Esophagus squamous epithelium (tissue), 5 donors: ENCODE measurements at places on chromosomes 1 and 21.

DNA sequence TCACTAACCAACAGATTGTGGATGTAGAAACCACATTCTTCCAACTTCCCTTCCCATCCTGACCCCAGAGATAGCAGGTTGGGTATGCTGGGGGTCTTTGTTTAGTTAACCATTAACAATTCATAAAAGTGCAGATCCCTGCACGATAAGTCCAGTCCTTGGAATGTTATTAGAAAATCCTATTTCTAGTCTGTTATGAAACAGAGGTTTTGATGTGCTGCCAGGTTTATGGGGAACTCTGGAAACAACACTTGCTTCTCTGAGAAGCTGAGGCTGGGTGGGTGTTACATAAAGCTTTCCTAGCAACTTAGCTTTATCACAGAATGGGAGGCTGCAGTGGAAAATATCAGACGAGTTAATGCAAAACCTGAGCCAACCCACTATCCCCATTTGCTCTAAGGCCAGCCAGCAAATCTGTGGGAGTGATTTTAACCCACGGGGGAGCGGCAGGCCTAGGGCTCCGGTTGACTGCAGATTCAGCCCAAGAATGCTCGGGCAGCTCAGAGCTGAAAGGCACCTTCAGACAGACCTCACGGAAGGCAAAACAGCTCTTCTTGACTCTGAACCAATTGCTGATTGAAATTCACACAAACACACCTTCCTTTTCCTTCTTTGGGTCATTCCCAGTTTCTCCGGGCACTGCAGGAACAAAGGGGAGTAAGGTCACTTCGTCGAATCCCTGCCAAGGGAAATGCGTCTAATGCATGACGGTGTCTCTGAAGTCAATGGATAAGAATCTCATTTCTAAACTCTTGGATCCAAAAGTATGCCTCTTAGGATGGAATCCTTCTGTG, 111.7 kb upstream of the IRF2BP2 start:
- DNase-seq, result no peak

GRCh38 chr1:180571060-180571831, 12.5 kb downstream of the OVAAL start:
- no peak for DNase-seq

GRCh38 chr1:94055459-94056122, 65.4 kb downstream of the ABCA4 start:
- no peak for DNase-seq

DNA sequence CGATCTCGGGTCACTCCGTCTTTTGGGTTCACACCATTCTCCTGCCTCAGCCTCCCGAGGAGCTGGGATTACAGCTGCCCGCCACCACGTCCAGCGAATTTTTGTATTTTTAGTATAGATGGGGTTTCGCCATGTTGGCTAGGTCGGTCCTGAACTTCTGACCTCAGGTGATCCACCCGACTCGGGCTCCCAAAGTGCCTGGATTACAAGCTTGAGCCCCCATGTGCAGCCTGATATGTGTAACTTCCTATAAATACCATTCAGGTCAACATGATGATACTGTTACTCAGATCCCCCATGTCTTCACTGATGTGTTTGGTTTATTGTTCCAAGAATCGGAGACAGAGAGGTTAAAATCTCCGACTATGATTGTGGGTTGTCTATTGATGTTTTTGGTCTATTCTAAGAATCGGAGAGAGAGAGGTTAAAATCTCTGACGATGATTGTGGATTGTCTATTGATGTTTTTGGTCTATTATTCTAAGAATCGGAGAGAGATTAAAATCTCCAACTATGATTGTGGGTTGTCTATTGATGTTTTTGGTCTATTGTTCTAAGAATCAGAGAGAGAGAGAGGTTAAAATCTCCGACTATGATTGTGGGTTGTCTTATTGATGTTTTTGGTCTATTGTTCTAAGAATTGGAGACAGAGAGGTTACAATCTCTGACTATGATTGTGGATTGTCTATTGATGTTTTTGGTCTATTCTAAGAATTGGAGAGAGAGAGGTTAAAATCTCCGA, 17.0 kb downstream of the C1orf159 start:
- DNase-seq, result no peak

DNA sequence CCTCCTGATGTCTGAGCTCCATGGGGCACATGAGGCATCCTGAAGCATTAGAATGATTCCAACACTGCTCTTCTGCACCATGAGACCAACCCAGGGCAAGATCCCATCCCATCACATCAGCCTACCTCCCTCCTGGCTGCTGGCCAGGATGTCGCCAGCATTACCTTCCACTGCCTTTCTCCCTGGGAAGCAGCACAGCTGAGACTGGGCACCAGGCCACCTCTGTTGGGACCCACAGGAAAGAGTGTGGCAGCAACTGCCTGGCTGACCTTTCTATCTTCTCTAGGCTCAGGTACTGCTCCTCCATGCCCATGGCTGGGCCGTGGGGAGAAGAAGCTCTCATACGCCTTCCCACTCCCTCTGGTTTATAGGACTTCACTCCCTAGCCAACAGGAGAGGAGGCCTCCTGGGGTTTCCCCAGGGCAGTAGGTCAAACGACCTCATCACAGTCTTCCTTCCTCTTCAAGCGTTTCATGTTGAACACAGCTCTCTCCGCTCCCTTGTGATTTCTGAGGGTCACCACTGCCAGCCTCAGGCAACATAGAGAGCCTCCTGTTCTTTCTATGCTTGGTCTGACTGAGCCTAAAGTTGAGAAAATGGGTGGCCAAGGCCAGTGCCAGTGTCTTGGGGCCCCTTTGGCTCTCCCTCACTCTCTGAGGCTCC, 11.1 kb upstream of the RASSF5 start:
- no peak for DNase-seq

DNA sequence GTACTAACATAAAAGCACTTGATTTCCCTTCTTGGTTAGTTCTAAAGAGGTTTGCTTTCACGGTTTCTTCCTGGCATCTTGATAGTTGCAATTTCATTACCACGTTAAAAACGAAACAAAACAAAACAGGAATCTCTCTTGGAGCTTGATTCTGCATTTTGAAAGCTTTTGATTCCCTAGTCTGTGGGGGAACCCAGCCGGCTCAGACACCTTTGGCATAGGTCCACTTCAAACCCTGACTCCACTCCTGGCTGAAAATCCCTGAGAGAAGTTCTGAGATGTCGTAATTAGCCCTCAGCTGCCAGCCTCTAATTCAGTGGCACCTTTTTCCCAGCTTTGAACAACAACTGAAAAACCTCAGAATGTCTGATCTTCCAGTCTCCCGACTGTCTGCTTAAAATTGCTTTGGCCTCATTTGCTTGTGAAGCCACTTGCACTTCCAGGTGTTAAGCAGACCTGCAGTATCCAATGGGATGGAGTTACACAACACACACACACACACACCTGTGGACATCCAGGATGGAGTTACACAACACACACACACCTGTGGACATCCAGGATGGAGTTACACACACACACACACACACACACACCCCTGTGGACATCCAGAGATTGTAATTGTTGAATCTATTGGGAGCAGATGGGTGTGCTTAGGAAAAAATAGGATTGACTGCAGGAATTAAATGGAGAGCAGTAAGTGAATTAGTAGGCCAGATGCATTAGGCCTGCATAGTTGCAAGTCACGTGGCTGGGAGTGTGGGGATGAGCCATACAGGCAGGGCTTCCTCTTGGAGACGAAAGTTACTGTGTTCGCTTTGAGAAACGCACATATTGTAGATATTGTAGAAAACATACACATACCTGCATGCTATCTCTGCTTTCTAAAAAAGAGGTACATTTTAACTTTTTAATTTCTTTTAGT, 285.6 kb upstream of the FMN2 start:
- DNase-seq, result no peak

- DNase-seq, result no peak
Measured at GRCh38 chr1:20373764-20374163, 83.1 kb downstream of the VWA5B1 start.

- peak; percentile 45 for DNase-seq
Measured at GRCh38 chr1:108646648-108647269, 14.1 kb downstream of the HENMT1 start.

GRCh38 chr1:115296981-115297380, 41.1 kb downstream of the NGF start:
- no peak for DNase-seq

- no peak for DNase-seq
Measured at GRCh38 chr1:178543290-178543607, 30.3 kb downstream of the TEX35 start.
